ENCODE measurements at places on chromosomes 3 and 15.

GRCh38 chr15:62883938-62884479, 158.5 kb upstream of the TPM1 start:
- no peak for DNase-seq

DNA sequence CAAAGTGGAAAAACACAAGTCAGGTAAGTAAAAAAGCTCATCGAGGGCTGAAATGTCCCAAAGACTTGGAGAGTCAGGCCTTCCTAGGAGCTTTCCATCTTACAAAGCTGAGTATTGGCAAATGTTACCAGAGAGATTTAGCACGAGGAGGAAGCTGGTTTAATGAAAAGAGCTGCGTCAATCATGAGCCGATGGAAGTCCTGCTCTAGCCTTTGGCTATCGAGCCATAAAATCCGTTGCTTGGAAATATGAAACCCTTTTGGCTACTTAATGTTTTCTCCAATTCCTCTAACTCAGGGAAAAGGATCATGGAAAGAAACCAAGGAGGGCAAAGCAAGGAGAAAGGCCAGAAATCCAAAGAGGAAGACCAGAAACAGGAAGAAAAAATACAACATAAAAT, 1074.6 kb downstream of the FHIT start:
- DNase-seq: no peak

- no peak for DNase-seq
Observed at GRCh38 chr3:22296601-22297000, 545.6 kb upstream of the ZNF385D start.

DNA sequence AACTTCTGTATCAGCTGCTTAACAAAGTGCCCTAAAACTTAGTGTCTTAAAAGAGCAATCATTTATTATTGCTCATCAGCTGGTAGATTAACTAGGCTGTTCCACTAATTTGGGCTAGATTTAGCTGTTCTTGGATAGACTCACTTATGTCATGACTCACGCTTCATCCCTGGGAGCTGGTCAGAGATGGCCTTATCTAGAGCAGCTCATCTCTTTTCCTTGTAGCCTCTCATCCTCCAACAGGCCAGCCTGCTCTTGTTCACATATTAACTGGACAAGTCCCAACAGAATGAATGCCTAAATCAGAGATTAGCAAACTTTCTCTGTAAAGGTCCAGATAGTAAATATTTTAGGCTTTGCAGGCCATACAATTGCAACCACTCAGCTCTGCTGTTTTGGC, 66.9 kb upstream of the PLAAT1 start:
- no peak for DNase-seq

DNA sequence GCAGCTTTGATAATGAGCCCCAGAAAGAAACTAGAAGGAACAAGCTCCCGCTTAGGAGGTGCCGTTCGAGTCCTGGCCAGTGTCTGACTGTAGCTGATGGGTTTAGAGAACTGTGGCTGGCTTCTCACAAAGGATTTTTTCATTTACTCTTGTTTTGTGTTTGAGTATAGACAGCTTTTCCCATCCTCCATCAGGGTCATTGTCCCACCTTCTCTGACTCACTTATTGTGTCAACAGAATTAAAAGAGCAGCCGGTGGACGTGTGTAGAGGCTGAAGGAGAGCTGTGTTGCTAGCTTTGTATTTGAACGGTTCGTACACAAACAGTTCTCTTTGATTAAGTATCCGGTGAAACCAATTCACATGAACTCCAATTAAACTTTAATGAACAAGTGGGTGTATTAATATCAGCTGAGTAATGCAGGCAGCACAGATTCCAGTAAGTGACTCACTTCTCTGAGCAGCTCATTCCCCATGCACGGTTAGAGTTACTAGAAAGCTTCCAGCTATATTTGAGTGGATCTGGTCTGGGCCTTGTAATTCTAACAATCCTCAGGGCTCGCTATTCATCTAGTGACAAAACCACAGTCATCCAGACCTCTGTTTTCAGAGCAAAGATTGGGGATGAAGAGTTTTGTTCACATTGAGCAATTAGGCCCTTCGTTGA, 141.0 kb downstream of the LPP start:
- peak; percentile 43 for DNase-seq

- DNase-seq: no peak
Observed at GRCh38 chr3:160001148-160001760, 12.6 kb downstream of the IL12A start.

- DNase-seq: no peak
Observed at GRCh38 chr3:127800508-127800907, 21.8 kb downstream of the MGLL start.

- no peak for DNase-seq
Observed at GRCh38 chr3:182255158-182255557, 538.1 kb upstream of the ATP11B start.

DNA sequence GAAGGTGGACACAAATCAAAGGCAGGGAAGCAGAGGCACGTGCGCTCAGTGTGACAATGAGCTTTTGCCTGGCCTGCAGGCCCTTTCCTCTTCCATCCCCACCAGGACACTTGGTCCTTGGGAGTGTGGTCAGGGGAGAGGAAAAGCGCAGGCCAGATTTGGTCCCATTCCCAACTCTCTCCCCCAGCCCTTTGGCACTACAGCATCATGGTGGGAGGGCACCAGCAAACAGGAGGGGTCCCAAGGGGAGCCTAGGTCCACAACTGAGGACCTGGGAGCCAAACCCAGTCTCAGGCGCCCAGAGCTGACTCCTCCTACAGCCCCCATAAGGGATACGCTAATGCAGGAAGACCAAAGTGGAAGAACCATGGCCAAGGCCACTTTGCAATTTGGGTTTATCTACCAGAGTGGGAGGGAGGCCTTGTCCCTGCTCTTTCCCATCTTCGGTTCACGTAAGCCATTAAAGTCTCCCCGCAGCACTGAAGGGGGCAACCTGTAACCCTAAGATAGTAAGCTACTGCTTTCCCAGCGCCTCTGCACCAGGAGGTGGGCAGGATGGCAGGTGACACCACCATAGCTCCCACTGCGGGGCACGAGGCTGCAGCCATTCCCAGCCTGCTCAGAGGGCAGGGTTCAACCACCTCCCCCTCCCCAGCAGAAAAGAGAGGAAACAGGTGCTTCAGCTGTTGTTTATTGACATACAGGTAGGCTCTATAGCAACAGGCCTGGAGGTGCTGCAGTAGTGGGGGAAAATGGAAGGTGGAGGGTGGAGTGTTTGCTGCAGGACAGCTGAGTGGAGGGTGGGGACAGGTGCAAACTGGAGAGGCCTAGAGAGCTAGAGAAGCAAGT, 993 bp upstream of the GRAMD2A start:
- DNase-seq: no peak

GRCh38 chr3:181488536-181488935, 223.2 kb upstream of the SOX2 start:
- no peak for DNase-seq

DNA sequence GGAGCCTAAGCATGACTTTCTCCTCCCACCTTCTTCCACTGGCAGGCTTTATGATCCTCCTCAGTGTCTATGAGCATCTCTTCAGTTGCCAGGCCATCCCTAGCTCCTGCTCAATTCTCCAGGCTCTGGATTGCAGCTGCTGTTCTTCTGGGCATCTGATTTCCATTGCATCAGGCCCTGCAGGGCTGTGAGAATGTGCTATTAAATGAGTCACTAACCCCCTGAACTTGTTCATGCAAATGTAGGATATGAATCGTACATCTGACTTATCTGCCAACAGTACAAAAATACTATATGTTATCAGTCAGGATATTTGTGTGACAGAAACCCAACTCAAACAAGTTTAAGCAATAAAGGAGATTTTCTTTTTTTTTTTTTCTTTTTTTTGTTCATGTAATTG, 11.9 kb downstream of the GPR176 start:
- no peak for DNase-seq

GRCh38 chr3:121988146-121988545, 33.9 kb downstream of the ILDR1 start:
- no peak for DNase-seq

DNA sequence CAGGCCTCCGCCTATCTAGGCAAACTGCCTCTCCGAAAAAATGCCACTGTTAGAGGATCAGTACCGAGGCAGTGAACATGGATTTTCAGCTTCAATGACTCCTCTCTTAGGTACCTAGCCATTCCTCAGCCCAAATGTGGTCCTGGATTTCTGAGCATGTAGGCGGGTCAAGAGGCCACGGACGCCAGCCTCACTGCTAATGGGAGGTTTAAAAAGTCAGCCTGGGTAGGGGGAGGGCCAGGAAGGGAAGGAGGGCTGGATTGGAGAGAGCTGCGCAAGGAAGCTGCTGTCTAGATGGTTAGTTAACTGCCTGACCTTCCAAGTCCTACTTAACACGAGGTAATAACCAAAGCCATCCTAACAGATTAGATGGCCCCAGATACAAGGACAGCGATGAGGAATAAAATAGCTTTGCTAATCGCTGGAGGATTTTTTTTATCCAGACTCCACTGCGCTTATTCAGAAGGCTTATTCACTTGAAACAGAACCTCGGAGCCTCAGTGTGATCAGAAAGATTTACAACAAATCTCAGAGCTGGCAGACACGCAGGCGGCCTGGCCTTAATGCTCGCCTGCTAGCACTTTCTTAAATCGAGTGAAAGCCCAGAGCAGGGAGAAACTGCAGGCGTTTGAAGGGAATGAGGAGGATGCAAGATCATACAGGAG, 34.3 kb downstream of the TLE3 start:
- DNase-seq: peak; percentile 59

- DNase-seq: no peak
Observed at GRCh38 chr15:98382139-98382538, 266.2 kb upstream of the IGF1R start.

DNA sequence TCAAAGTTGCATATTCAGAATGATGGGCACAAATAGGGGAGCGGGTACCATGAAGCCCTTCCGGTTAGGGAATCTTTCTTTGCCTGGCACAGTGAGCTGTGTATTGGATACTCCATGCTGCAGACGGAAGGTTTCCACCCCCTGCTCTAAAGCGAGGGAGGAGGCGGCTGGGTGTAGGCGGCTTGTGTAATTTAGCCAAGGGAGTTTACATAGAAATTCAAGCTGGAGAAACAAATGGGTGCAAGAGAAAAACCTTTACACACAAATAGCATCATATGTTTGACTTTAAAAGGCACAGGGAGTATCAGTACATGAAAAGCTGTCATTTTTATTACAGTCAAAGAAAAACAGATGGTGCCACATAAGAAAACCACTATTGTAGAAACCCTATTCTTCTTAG, 59.3 kb upstream of the ADCY5 start:
- no peak for DNase-seq

DNA sequence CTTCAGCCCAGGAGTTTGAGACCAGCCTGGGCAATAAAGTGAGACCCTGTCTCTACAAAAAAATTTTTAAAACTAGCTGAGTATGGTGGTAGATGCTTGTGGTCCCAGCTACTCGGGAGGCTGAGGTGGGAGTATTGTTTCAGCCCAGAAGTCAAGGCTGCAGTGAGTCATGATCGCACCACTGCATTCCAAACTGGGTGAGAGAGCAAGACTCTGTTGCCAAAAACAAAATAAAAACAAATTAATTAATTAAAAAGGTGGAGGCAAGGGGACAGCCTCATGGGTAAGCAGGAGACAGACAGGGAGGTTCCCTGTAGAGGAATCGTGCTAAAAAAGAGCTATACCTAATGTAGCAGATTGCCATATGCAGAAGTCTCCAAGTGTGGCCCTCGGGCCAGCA, 12.6 kb downstream of the HAPLN3 start:
- DNase-seq: no peak

DNA sequence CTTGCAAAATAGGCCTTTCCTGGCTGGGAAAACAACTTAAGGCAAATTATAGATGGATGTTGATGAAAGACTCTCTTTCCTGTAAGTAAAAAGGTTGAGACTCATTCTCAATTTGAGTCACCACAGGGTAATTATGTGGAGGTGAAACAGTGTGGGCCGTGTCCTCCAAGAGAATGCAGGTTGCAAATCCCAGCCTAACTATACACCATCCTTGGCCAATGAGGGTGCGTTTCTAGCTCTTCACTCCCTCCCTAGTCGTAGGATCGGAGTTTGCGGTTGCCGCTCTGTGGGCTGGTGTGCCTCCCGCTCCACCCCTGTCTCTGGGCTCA, 259.9 kb downstream of the PLCL2 start:
- no peak for DNase-seq

- DNase-seq: peak; percentile 71
Observed at GRCh38 chr15:45714590-45715488, 80.0 kb downstream of the SQOR start.

DNA sequence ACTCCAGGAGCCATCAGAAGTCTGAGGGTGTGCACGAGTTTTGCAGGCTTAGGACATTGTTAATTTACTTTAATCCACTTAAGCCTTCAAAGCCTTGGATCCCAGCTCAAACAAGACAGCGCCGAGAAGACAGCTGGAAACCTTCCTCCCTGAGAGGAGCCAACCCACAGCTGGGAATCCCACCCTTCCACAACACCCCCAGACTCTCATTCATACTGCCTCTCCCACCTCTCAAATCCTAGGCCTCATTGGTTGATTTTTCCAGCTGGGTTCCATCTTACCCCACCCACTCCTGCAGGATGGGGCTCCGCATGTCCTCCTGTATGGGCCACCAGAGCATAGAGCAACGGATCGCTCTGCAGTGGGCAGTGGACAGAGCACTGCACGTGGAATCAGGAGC, 80.4 kb downstream of the SEMA5B start:
- DNase-seq: no peak

- DNase-seq: no peak
Observed at GRCh38 chr15:88322461-88322860, 65.9 kb upstream of the NTRK3 start.

GRCh38 chr3:172518929-172519640, 4.1 kb downstream of the TNFSF10 start:
- DNase-seq: no peak

Data from femur (tissue), 1 donor.